ENCODE measurements at places on chromosomes 6 and 20. TPM values are rescaled to one million over a fixed set of nuclear protein-coding genes. Genes with fewer than 3 reads are reported as not detected.

Gene OR12D3
- not detected for polyA plus RNA-seq

Gene PSORS1C1
- polyA plus RNA-seq, result 1.1 TPM

Gene RRAGD
- polyA plus RNA-seq, result 0.08 TPM

Gene C20orf141
- not detected for polyA plus RNA-seq

Gene LAMA4
- 370 TPM for polyA plus RNA-seq

Gene ALDH5A1
- polyA plus RNA-seq, result 0.51 TPM

Gene OXT
- polyA plus RNA-seq, result not detected

Gene PSORS1C2
- polyA plus RNA-seq, result not detected

Gene MEI4
- not detected for polyA plus RNA-seq

Gene SLC18B1
- polyA plus RNA-seq, result 6.7 TPM

Gene THEMIS
- polyA plus RNA-seq, result not detected

Gene TAF4
- polyA plus RNA-seq, result 6.1 TPM

Gene CDH26
- polyA plus RNA-seq, result 0.03 TPM

Gene UST
- polyA plus RNA-seq, result 0.22 TPM

Gene TREM2
- not detected for polyA plus RNA-seq

Gene TMEM74B
- polyA plus RNA-seq, result 0.26 TPM

Gene EPHA7
- not detected for polyA plus RNA-seq

Gene PKHD1
- polyA plus RNA-seq, result not detected

Gene OGFR
- polyA plus RNA-seq, result 30.8 TPM

Gene CLVS2
- not detected for polyA plus RNA-seq

Gene HLA-DMA
- polyA plus RNA-seq, result 7.7 TPM

Gene PSMF1
- polyA plus RNA-seq, result 354 TPM

Gene TOMM6
- 435 TPM for polyA plus RNA-seq

Gene PLEKHG1
- polyA plus RNA-seq, result 8.8 TPM

Gene MACROD2
- 0.46 TPM for polyA plus RNA-seq

Gene FAM83C
- not detected for polyA plus RNA-seq

Gene RAET1L
- not detected for polyA plus RNA-seq

Gene OR11A1
- not detected for polyA plus RNA-seq

Gene FAM83B
- polyA plus RNA-seq, result not detected

Gene POU5F1
- 0.94 TPM for polyA plus RNA-seq

Gene FHL5
- polyA plus RNA-seq, result not detected

Gene SLC2A10
- 14.9 TPM for polyA plus RNA-seq

Gene LCA5
- polyA plus RNA-seq, result 0.43 TPM

Gene CDH22
- polyA plus RNA-seq, result not detected

Gene SUPT3H
- 7.2 TPM for polyA plus RNA-seq

Gene LTB
- 1.8 TPM for polyA plus RNA-seq

Gene CCM2L
- polyA plus RNA-seq, result 10.8 TPM

Gene CD83
- 0.40 TPM for polyA plus RNA-seq

Gene PFDN4
- 12.1 TPM for polyA plus RNA-seq

Gene DAAM2
- polyA plus RNA-seq, result 0.46 TPM

Gene SLC22A1
- 0.04 TPM for polyA plus RNA-seq

Gene RANBP9
- polyA plus RNA-seq, result 12.8 TPM

Gene CFB
- 0.87 TPM for polyA plus RNA-seq

Gene PAX1
- not detected for polyA plus RNA-seq

Gene C6orf163
- 0.29 TPM for polyA plus RNA-seq

Gene TCF19
- 14.5 TPM for polyA plus RNA-seq

Gene GPR6
- not detected for polyA plus RNA-seq

Gene KCNK16
- polyA plus RNA-seq, result not detected

Gene SOX18
- polyA plus RNA-seq, result 21.8 TPM

Gene HSPA12B
- 3.6 TPM for polyA plus RNA-seq

Gene RGL2
- 101 TPM for polyA plus RNA-seq

Gene DACT2
- polyA plus RNA-seq, result not detected

Measured in endothelial cell of umbilical vein (primary cell).